Type B pancreatic cell (in vitro differentiated cells): ENCODE measurements at places on chromosomes 3 and 15.

GRCh38 chr3:158663832-158664231 is 8.6 kb downstream of the LXN start:
- H3K27ac ChIP-seq = no peak overlapping the region
- H3K27me3 ChIP-seq = no peaks in the 10 kb centered on the region

DNA sequence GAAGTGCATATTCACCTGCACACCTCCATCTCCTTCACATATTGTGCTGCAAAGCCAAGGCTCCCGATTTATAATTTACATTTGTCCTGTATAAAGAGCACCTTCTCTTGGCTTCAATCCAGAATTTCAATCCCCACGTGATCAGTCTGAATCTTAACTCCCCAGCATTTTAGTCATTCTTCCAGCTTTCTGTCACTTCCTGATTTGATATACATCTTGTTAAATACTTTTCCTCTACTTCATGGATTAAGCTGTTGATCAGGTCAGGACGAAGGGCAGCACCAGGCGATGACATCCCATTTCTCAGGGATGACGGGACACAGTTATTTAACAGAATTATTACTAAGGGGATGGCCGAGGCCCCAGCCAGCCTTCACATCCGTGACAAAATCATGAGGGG is 212.5 kb downstream of the EPHB1 start:
- H3K27me3 ChIP-seq = peaks cover 8% of the 10 kb centered on the region
- no peak overlapping the region for H3K27ac ChIP-seq
- H3K36me3 ChIP-seq = no peaks in the 10 kb centered on the region
- H3K4me1 ChIP-seq = no peaks in the 10 kb centered on the region

DNA sequence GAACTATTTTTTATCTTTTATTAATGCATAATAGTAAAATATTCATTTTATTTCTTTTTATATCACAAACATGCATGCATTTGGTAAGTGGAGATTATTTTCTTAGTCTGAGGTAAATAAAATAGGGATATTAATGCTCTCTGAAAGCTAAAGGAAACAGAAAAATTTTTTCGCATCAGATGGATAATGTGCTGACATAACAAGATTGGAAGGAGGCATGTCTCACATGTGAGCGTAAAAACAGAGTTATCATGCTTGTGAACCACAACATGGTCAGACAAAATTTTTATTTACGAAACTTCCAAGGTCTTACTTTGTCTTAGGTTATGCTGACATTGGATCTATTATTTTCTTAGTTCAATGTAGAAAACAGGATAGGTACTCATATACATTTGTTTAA is 166.1 kb downstream of the SPATA16 start:
- no peak overlapping the region for H3K4me3 ChIP-seq
- no peaks in the 10 kb centered on the region for H3K4me1 ChIP-seq
- no peak overlapping the region for H3K27ac ChIP-seq
- H3K36me3 ChIP-seq = no peaks in the 10 kb centered on the region
- H3K27me3 ChIP-seq = no peaks in the 10 kb centered on the region
- DNase-seq = no peak

DNA sequence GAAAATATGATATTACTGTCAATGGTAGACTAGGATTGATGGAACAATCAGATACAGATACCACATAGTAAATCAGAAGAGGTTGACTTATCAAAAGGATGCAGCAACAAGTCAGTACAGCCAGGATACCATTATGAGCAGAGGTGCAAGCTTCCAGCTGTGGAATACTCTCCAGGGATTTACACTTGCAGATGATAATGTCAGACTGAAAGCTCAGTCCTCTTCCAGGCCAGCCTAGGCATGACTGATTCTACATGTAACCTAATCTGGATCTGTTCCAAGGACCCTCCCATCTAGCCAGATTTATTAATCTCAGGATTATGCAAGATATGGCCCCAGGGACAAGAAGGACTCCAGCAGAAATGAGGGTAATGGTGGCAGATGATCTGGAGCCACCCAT is 8.2 kb downstream of the FILIP1L start:
- no peak for DNase-seq
- peak overlapping the region; percentile 23 for H3K4me3 ChIP-seq
- H3K27ac ChIP-seq = peak overlapping the region; percentile 53
- H3K4me1 ChIP-seq = peaks cover 46% of the 10 kb centered on the region

GRCh38 chr3:47096959-47097358 is 67.0 kb downstream of the SETD2 start:
- H3K36me3 ChIP-seq = peaks cover 15% of the 10 kb centered on the region
- peaks cover 8% of the 10 kb centered on the region for H3K4me1 ChIP-seq
- DNase-seq = no peak
- H3K27me3 ChIP-seq = no peaks in the 10 kb centered on the region

- no peaks in the 10 kb centered on the region for H3K4me1 ChIP-seq
- H3K36me3 ChIP-seq = peaks cover 18% of the 10 kb centered on the region
- no peaks in the 10 kb centered on the region for H3K27me3 ChIP-seq
- no peak overlapping the region for H3K27ac ChIP-seq
Measured at GRCh38 chr3:136699271-136699828, 52.8 kb downstream of the STAG1 start.

- no peak overlapping the region for H3K27ac ChIP-seq
- no peak for DNase-seq
- H3K36me3 ChIP-seq = peaks cover 32% of the 10 kb centered on the region
- H3K4me3 ChIP-seq = no peak overlapping the region
Measured at GRCh38 chr15:85743392-85744055, 51.2 kb downstream of the KLHL25 start.

DNA sequence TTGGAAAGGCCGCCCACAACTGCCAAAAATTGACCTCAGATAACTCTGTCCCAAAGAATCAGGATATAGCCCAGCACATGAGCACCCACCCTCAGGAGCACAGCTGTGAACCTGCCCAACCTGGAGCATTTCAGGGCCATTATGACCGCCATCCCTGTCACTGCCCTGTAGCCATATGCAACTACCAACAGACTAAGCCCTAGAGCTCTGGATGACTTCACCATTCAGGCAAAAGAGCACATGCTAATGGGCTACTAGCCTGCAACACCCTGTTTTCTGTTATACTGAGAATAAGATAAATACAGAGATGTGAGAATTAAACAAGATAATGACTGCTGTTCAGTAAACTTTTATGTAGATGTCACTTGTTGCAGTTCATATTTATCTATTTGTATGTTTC is 45.0 kb downstream of the TXNRD3 start:
- H3K27me3 ChIP-seq = no peaks in the 10 kb centered on the region
- H3K4me3 ChIP-seq = no peak overlapping the region
- H3K4me1 ChIP-seq = no peaks in the 10 kb centered on the region
- peaks cover 22% of the 10 kb centered on the region for H3K36me3 ChIP-seq
- no peak overlapping the region for H3K27ac ChIP-seq

DNA sequence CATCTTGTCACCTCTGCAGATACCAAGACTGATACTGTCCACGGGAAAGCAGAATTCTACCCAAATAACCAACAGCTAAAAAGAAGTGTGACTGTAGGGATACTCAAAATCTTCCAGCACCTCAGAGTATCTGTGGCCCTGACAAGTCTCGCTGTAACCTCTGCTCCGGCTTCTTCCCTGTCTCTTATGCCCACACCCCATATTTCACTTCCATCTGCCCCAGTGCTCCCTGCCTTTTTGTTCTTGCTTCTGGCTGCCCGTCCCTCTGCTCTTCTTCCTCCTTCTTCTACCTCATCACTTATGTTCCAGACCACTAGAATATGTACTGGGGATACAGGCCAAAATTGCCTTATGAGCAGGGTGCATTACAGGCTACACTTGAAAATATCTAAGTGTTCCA is 45.4 kb downstream of the CRTAP start:
- H3K4me3 ChIP-seq = no peak overlapping the region
- no peaks in the 10 kb centered on the region for H3K4me1 ChIP-seq
- no peaks in the 10 kb centered on the region for H3K36me3 ChIP-seq

DNA sequence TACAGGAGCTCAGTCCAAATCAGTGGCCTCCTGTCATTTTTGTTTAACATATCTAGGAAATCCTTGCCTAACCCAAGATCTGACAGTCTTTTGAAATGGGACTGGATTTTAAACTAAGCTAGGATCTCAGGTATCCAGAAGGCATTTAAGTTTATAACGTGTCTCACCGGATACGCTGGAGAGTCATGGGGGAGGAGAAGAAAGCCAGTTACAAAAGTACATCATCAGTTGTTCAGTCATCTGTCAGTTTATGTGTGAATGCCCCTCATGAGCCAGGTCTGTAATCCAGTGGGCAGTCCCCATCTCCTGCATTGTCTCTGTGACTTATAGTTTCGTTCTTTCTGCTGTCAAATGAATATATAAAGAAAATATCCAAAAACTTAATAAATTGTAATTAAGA is 44.4 kb downstream of the RAB7A start:
- no peak overlapping the region for H3K27ac ChIP-seq
- H3K27me3 ChIP-seq = no peaks in the 10 kb centered on the region
- H3K4me1 ChIP-seq = peaks cover 26% of the 10 kb centered on the region

DNA sequence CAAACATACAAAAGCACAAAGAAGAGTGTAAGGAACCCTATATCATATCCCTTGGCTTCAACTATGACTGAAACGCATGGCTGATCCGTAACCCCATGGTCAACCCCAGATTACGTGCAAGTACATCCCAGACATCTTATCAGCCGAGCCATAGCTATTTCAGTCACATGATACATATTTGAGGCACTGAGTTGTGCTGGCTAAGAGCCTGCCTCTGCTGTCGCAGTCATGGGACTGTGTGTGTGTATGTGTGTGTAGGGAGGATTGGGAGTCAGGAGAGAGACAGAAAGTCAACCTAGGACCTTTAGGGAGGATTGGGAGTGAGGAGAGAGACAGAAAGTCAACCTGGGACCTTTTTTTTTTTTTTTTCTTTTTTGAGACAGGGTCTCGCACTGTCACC is 8.4 kb downstream of the ST6GAL1 start:
- DNase-seq = no peak
- peaks cover 13% of the 10 kb centered on the region for H3K4me1 ChIP-seq
- H3K27me3 ChIP-seq = no peaks in the 10 kb centered on the region
- H3K4me3 ChIP-seq = peak overlapping the region; percentile 44

- H3K27me3 ChIP-seq = no peaks in the 10 kb centered on the region
- no peak overlapping the region for H3K4me3 ChIP-seq
- H3K36me3 ChIP-seq = peaks cover 20% of the 10 kb centered on the region
- no peak overlapping the region for H3K27ac ChIP-seq
- no peak for DNase-seq
Measured at GRCh38 chr3:98777286-98777685, 14.1 kb downstream of the ST3GAL6 start.

DNA sequence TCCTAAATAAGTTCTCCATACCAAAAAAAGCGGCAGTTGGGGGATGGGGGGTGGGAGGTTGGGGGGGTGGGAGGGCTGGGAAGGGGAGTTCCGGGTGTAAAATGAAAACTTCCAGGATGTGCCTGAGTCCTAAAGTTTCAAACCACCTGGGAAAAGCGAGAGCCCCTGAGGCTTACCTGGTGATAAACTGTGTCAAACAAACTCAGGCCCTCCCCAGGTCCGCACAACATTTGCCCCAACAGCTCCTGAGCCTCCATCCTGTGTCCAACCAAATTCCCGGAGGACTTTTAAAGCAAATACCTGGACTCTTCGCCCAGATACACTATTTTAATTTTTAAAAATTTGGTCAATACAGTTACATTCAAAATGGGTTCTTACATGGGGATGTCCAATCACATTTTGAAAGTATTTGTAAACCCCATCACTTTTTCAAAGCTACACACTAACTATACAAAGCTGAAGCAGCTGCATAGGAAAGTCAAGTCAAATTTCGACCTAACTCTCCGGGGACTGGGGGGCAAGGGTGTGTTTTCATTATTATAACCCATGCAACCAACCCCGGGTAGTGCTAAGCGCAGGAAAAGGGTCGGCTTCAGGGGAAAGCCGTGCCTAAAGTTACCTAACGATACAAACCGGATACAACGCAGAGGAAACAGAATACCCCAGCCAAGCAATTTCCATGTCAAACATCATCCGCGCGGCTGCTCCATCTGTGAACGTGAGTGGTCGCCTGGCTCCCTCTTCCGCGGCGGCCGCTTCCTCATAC is 685 bp upstream of the FOXB1 start:
- peaks cover 99% of the 10 kb centered on the region for H3K27me3 ChIP-seq
- DNase-seq = no peak

GRCh38 chr3:107690522-107691138 is 167.9 kb downstream of the BBX start:
- no peaks in the 10 kb centered on the region for H3K27me3 ChIP-seq
- no peak for DNase-seq
- H3K27ac ChIP-seq = no peak overlapping the region
- peaks cover 6% of the 10 kb centered on the region for H3K4me1 ChIP-seq
- H3K36me3 ChIP-seq = no peaks in the 10 kb centered on the region

GRCh38 chr3:100060685-100061484 is 53.4 kb downstream of the FILIP1L start:
- no peak for DNase-seq
- H3K4me1 ChIP-seq = no peaks in the 10 kb centered on the region
- no peak overlapping the region for H3K4me3 ChIP-seq
- no peaks in the 10 kb centered on the region for H3K27me3 ChIP-seq

DNA sequence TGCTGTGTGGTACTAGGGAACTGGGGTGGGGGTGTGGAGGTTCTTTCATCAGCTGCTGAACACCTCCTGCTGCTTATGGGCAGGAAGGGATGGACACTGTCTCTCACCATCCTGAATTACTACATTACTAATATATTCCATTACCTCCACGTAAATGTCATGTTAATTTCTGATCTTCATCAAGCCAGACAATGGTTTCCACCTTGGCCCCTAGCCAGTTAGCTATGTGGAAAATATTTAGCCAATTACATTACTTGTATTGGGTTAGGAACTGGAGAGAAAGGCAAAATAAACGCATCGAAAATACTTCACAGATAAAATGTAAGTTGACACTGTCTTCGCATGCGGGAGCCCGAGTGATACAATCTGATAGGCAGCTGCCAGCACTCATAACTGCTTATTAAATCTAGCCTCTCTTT is 95.1 kb downstream of the FOXP1 start:
- no peak for DNase-seq
- H3K27me3 ChIP-seq = no peaks in the 10 kb centered on the region

DNA sequence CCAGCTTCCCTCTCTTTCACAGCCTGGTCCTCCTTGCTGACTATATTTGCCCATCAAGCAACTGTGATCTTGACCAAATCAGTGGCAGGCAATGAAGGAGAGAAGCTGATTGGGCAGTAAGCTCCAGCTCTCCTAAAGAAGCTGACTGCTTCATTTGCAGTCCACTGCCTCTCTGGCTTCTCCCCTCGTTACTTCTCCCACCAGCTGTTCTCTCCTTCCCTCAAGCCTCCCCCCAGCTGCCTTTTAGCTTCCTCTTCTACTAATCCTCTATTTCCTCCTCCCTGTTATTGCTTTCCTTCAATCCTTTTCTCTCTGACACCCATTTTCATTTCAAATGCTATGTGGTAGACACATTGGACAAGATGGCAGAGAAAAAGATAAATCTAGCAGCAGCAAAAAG is 474.7 kb upstream of the UBE2E2 start:
- no peak for DNase-seq
- H3K4me1 ChIP-seq = peaks cover 4% of the 10 kb centered on the region
- no peak overlapping the region for H3K4me3 ChIP-seq
- no peak overlapping the region for H3K27ac ChIP-seq
- H3K36me3 ChIP-seq = no peaks in the 10 kb centered on the region
